ENCODE measurements at places on chromosomes 12 and 14.

DNA sequence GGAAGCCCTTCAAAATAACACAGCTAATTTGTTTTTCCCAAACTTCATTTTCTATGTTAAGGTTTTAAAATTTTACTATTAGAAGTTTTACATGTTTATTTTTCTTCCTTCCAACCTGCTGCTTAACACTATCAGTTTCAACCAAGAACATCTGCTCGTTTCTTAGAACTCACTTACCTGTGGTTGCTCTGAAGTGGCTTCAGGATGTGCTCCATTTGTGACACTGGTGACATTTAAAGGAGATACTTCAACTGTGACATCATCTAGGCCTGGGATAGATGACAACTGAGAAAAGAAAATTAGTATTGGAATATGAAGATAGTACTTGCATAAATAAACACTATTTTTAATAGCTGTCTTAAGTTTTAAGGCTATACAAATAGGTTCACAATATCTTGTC is 17.9 kb downstream of the WASHC3 start:
- DNase-seq = no peak

GRCh38 chr14:66101662-66102061 is 384.5 kb upstream of the CCDC196 start:
- DNase-seq = no peak

GRCh38 chr14:31441273-31442111 is 15.8 kb downstream of the DTD2 start:
- no peak for DNase-seq

GRCh38 chr14:91898372-91898771 is 31.0 kb upstream of the TC2N start:
- no peak for DNase-seq

DNA sequence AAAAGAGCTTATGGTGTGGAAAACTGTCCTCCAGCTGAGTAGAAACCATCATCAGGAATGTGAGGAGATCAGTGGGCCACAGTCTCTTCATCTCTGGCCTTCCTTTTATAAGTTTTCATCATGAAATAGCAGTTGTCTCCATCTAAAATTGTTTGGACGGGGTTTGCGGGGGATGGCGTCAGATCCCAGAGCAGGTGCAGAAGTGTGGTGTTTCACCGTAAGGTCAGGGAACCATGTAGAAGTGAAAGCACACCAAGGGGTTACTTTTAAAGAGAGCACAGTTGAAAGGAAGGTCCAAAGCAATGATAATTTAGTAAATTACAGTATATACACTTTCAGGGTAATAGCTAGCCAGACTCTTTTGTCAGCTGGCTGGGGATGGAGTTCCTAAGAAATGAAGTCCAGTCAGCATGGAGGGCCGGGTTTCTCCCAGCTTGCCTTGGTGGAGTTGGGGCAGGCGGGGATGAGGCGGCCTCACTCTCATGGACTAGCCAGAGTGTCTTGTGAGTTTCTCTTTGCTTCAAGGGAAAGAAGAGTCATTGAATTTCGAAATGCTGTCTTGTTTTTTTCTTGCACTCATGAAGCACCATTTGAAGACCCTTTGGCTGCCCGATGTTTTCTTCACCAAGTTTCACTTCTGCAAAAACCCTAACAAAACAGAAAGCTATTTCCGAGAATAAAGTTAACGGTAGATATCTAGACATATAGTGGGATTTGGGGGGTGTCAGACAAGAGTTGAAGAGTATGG is 100.6 kb downstream of the ETV6 start:
- no peak for DNase-seq

- DNase-seq = no peak
Observed at GRCh38 chr12:79168687-79169086, 304.1 kb downstream of the SYT1 start.

- no peak for DNase-seq
Observed at GRCh38 chr14:102717276-102717675, 60.0 kb upstream of the TRAF3 start.

Data from cortex of kidney (tissue), 1 donor.